CD8-positive, alpha-beta memory T cell (primary cell): ENCODE measurements at places on chromosomes 6 and 20.
A peak's percentile ranks its signal among the peaks of the same experiment; 100 is the strongest.

GRCh38 chr20:43669332-43669731 lies 2.4 kb downstream of the MYBL2 start:
- no peak for DNase-seq

DNA sequence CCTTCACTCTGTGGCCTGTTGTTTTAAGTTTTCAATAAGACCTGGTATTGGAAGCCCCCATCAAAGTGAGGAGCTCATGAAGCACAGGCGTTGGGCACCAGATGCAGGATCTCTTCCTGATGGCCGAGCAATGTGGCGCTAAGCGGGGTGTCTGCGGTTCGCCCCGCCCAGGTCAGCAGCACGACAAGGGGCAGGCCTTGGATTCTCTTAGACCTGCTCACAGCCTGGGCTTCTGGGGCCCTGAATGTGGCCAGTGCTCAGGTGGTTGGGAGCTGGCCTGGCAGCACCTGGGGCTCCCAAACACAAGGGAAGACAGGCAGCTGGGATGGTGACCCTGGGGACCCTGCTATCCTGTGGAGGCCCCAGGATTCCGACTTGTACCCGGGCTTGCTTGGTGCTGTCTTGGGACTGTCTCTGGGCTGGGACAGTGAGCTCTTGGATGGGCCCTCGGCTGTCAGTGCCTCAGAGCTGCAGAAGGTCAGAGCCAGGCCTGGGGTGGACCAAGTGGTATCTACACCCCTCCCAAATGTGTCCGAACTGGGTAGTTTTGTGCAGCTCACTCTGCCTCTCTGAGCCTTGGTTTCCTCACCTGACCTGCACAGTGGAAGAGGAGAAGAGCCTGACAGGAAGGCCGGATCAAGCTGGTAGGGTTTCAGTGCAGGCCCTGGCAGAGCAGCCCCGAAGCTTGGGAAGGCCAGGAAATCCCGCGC lies 69.1 kb downstream of the PHACTR3 start:
- no peak for DNase-seq

DNA sequence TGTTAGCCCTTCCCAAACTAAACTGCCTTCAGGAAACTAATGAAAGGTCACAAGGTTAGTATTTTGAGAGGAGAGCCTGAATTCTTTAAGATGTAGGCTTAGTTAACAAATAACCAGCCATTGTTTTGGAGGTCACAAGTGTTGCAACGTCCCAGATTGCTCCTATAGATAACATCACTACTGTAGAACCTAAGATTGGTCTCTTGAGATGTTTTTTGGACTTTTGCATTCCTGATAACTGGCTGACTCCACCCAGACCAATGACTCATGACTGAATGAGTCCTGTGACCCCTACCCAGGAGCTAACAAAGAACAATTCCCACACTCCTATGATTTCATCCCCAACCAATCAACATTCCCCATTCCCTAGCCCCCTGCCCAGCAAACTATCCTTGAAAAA lies 178.8 kb downstream of the SCP2D1 start:
- DNase-seq: no peak

DNA sequence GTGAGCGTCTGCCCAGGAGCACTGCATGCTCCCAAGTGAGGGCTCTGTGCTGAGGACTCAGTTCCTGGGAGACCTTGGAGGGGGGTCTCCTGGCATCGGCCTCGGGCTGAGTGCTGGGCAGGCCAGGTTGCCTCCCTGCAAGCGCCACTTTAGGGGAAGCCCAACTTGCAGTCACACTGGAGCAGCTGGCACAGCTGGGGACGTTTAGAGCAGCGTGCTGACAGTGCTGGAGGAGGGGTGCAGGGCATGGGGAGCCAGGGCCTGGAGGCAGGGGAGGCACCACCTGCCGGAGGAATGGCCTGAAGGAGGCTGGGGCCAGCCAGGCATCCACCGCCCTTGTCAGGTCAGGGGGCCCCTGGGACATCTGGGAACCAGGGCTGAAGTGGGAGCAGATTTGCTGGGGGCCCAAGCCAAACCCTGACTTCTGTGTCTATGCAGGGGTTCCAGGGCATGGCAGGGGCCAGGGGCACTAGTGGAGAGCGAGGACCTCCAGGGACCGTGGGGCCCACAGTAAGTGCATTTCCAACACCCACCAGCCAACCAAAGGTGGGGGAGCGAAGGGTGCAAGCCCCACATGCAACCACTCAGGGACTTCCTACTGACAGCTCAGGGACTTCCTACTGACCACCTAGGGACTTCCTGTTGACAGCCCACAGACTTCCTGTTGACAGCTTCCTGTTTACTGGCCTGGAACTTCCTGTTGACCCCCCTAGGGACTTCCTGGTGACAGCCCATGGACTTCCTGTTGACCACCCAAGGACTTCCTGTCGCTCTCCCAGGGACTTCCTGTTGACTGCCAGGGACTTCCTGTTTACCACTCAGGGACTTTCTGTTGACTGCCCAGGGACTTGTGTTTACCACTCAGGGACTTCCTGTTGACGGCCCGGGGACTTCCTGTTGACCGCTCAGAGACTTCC lies 33.6 kb downstream of the COL20A1 start:
- DNase-seq: no peak

DNA sequence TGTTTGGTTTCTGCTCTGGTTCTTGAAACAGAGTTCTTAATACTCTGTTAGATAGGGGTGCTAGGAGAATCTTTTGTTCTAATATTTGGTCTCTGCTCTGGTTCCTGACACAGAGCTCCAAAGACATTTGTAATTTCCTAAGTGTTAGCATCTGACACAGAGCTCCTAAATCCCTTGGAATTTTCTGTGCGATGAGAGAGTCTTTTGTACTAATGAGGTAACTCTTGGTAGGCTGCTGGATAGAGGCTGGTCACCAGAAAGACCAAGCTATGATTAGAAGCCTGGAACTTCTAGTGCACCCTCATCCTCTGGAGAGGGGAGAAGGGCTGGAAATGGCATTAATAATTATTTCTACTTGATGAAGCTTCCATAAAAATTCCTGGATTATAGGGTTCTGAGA lies 7.7 kb upstream of the CD109 start:
- no peak for DNase-seq

- no peak for DNase-seq
These were observed 1.1 kb downstream of the AGPAT4 start for GRCh38 chr6:161272635-161273273.

DNA sequence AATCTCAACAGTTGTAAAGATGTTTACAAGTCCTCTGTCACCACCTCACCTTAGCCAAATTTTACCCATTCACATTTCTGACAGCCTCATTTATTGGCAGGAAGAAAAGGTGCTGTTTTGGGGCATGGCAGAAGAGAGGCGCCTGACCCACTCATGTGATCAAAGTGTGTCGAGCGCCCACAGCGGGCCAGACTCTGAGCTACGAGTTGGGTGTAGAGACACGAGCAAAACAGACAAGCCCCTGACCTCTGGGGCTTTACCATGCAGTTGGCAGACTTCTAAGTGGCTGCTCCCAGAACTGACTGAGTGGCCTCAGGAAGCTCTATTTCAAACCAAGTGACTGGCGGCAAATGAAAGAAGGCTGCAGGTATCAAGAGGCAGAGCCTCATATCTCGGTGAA lies 167.0 kb downstream of the SOBP start:
- peak; percentile 7 for DNase-seq

DNA sequence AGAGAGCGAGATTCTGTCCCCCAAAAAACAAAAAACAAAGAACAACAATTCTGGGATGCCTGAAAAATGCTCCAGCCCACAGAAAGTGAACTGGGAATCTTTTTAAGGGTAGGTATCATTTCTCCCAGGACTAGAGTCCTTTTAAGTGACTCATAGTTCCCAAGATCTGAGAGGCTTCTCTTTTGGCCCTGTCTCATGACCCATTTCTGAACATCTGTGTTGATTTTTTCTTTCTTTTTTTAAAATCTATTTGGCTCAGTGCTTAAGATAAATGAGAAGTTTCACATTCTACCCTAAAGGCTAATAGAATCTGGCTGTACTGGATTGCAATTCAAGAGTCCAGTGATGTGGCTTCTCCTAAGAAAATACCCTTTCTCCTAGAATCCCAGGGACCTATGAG lies 217.6 kb upstream of the FOXQ1 start:
- no peak for DNase-seq

DNA sequence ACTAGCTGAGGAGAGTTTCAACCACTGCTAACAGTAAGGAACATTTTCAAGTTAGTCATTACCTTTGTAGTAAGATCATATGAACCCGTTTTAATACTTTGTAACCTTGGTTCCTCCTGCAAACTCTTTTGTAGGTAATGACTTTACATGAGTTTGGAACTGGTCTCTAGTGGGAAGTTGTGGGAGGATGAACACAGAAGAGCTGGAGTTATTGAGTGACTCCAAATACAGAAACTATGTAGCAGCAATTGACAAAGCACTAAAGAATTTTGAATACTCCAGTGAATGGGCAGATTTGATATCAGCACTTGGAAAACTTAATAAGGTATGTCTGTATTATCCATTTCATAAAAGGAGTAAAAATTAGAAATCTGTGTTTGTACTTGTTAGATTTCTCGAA lies 29.3 kb downstream of the DOP1A start:
- no peak for DNase-seq

- no peak for DNase-seq
These were observed 259.1 kb downstream of the ZFAND3 start for GRCh38 chr6:38078671-38079070.

DNA sequence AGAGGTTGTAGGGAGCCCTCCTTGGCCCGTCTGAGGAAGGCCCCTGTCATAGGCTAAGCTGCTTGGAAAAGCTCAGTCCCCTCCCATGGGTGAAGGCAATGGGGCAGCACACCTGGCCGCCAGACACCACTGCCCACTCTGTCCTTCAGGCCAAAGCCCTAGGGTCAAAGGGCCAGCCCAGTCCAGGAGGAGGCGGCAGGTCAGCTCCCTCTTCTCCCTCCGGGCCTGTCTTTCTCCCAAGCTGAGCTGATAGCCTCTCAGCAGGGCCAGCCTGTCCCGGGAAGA lies 5.1 kb upstream of the CLPSL2 start:
- no peak for DNase-seq

DNA sequence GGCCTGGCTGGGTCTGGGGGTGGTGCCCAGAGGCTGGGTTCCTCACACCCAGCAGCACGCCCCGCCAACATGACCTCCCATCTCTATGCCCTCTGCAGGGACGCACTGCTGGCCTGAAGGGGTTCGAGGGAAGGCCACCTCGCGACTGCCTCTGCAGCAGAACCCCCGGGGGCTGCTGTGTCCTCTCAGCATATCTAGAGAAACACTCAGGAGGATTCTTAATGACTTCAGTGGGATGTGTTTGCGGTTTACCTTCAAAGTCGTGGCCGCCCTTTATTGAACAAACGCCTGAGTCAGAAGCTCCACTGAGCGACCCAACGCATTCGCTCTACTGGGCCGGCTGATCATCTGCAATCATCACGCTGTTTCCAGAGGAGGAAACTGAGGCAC lies 54.8 kb upstream of the GATA5 start:
- no peak for DNase-seq

DNA sequence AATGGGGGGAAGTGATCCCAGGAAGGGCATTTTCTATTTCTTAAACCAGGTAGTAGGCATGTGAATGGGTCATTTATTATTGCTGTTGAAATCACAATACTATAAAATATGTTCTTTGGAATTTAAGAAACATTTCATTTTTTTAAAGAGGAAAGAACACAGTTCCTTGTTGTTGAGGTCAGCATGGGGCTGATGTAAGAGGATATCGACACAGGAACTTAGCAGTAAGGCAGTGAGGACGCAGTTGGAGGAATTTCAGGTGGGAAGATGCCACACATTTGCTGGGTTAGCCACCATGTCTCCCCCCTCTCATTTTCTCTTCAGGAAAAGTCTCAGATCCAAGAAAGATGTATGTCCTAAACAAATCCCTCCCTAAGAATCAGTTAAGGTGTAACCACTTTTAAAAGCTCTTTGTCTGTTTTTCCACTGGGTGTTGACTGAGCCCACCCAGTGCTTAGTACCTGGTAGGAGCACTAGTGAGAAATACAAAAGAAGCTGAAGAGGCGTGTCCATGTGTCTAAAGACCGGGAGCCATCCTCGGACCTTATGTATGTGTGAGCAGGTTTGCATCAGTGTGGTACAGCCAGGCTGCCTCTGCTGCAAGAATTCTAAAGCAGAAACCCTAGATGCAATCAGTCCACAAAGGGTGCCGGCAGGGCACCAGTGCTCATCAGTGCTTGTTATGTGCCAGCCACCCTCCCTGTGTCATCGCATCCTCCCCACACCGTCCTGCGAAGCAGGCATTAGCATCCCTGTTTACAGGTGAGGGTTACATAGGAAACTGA lies 98.9 kb downstream of the TCP11 start:
- DNase-seq: no peak

DNA sequence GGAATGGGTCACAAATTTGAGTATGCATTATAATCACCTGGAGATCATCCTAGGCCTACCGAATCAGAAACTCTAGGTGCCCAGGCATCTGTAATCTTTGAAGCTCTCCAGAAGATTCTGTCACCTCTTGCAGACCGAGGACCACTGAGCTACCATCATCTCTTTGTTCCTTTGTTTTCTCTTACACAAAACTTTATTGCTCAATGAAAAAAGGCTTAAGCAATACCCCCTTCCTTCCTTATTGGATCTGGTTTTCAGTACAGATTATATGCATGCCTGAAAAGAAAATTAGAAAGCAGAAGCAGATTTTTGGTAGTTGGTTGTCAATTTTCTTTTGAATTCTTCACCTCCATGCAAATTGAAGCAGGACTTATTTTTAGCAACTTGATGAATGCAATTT lies 31.3 kb downstream of the STX11 start:
- no peak for DNase-seq

GRCh38 chr6:16774437-16774836 lies 13.2 kb upstream of the ATXN1 start:
- DNase-seq: no peak

GRCh38 chr20:41171736-41172295 lies 34.5 kb downstream of the PLCG1 start:
- no peak for DNase-seq

DNA sequence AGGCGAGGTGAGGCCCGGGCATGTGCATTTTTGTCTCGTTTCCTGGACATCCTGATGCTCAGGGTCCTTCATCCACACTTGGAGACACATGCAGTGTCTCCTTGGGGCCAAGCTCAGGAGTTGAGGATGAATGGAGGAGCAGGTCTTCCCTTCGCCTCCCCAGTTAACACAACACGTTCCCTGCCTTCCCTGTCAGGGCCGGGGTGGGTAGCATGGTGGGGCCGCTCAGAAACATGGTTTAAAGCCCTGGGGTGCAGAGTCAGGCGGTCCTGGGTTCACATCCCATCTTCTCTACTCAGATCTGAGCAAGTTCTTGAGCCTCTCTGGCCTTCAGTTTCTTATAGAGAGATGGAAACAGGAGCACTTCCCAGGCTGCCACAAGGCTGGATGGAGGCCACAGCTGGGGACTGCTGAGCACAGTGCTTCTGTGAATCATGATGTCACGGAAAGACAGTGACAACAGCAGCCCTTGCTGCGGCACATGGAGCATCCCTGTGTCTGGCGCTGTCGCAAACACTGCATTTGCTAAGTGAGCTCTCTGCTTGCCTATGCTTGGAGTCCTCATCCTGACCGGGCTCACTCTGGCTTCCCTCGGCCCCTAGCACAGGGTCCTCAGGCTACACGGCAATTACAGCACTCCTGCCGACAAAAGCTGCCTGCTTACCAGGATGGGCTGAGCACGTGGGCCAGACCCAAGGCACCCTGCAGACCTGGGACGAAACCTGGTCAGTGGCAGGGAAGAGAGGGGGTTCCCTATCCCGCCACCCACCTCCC lies 45.6 kb upstream of the STX16 start:
- no peak for DNase-seq

- no peak for DNase-seq
These were observed at the start of gene ADGRF4 for GRCh38 chr6:47698342-47698787. Gene ADGRF4, plus strand, starts transcription at chr6:47698580. Its CDS starts 8,666 bp downstream, at chr6:47707246.
